ENCODE measurements at places on chromosomes 13 and 19. TPM values are rescaled to one million over a fixed set of nuclear protein-coding genes. Genes with fewer than 3 reads are reported as not detected.

DNA sequence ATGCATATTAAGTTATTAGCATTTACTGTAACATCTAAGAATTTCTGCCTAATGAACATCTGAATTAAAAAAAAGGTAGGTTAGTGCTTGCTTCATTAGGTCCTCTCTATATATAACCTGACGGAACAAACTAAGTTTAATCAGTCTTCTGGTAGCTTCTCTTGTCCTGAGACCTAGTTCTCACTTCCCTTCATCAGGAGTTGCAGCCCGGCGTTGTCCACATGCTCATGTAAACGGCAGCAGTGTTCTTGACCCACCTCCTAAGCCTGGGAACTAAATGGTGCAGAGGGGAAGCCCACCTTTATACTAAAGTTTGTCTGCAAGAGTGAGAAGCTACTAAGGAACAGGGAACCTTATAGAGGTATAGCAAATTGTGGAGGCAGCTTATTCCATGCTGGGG lies 31.9 kb upstream of the CPB2 start:
- DNase-seq = no peak

DNA sequence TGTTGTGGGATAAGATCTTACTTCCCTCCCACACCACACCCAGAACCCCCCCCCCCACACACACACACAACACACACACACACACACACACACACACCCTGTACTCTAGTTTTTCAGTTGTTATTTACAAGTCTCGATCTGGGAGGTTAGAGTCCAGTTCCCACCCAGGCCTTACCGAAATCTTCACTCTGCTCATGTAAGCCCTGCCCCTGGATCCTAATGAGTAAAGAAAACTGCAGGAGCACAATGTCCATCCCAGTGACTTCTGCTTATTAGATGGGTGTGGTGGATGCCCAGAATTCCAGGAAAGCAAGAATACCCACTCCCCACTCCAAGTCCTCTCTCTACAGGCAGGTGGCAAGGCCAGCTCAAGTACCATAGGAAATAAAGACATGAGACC lies 23.0 kb downstream of the STARD13 start:
- no peak for DNase-seq

CRB3 gene
- total RNA-seq = not detected

LILRA2 gene
- 5.3 TPM for total RNA-seq

IER2 gene
- total RNA-seq = 102 TPM

ZIK1 gene
- total RNA-seq = 4.9 TPM

- peak; percentile 40 for DNase-seq
Measured at GRCh38 chr19:33815380-33816340, 19.0 kb downstream of the KCTD15 start.

RPS16 gene
- total RNA-seq = 1,367 TPM

SIGLEC12 gene
- total RNA-seq = not detected

DNA sequence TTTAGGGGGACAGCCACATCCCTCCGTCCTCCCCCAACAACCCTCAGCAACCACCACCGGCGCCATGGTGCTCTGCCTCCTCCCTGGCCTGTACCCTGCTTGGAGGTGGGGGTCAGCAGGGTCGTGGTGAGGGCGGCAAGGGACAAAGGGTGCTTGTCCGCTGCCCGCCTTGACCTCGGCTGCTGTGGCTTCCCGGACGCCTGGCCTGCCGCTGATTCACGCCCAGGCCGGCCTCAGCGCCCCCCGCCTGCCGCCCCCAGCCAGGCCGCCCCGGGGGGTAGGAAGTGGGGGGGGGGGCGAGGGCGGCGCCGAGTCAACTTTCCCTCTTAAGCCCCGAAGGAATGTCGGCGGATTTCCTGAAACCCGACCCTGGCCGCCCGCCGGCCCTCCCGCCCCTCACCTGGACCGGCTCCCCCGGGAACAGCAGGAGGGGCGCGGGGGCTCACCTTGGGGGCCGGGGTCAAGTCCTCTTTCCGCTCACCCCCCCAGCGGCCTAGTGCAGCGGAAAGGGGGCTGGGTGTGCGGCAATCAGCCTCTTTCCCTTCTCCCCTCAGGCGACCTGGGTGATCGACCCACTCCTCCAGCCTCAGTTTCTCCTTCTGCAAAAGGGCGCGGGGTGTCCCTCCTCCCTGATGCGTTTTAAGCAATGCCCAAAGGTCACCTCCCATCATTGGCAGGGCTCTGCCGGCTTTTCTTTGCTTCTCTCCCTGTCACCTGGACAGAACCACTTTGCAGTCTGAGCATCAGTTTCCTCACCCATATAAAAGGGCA lies 1.9 kb upstream of the TMEM59L start:
- DNase-seq = no peak

LYPD3 gene
- total RNA-seq = 1.6 TPM

DNA sequence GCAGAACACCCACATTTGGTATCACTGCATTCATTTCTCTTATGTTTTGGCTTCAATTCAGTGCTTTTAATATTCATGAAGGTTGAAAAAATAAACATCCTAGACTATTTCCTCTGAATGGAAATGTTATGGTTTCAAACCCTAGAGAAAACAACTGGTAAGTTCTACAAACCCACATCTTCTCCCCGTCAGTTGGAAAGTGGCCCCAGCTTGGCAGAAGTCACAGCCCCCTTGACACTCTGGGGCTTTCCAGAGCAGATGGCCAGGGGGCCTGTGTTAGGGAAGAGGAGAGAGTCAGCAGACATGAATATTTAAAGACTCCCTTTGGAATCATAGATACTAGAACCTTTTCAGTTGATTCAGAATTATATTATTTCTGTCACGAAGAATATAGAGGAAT lies 123.9 kb downstream of the SHISA2 start:
- no peak for DNase-seq

PRR36 gene
- 0.09 TPM for total RNA-seq

DNA sequence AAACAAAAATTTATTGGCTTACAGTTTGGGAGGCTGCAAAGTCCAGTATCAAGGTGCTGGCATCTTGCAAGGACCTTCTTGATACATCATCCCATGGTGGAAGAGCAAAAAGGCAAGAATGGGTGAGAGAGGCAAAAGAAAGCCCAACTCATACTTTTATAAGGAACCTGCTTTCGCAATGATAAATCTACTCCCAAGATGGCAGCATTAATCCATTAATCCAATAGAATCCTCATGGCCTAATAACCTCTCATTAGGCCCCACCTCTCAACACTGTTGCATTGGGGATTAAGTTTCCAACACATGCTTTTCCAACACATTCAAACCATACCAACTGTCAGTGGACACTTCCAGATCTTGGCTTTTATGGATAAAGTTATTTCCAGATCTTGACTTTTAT lies 48.7 kb upstream of the ZNF507 start:
- DNase-seq = no peak

DNA sequence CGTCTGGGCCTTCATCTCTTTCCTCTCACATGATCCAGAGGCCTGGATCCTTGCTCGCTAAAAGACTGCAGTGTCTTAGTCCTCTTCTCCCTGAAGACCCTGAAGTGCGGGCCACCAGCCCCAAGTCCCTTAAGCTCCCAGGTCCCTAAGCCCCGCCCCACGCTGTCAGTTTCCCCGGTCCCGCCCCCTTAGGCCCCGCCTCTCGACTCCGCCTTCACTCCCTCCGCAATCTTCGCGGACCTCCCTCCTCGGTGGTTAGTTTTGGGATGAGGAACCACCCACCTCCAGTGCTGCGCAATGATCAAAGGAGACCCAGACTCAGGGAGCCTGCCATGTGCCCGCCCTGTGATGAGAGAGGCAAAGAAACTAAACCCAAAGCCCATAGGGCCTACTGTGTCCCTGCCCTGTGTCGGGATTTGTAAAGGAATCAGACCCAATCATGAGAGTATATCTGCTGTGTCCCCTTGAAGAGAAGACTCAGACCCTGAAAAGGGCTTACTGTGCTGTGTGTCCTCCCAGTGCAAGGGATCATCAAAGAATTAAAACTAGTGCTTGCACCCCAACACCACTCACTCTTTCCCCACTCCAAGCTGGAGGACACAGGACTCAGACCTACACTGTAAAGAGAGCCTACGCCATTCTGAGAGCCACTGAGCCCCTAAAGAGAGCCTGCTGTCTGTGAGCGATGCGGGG lies 3.0 kb upstream of the COX6B1 start:
- DNase-seq = peak; percentile 95

- peak; percentile 82 for DNase-seq
Measured at GRCh38 chr19:3576696-3577443, 4.1 kb downstream of the HMG20B start.

DNA sequence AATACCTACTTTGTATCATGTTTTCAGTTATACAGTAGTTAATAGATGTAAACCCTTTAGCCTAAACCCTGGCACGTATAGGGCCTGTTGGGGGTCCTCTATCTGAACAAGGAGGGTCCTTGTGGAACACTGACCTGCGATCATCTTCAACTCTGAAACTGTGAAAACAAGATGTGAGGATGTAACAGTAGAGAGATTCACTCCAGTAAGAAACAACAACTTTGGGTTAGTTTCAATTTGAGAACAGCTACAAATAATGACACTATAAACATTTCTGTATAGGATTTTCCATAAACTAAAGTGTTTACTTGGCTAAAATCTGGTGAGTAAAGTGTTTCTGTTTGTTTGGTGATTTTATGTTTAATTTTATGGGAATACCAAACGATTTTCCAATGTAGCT lies 2.1 kb downstream of the CLC start:
- no peak for DNase-seq

- no peak for DNase-seq
Measured at GRCh38 chr19:41478171-41478570, 35.2 kb downstream of the ERICH4 start.

DNA sequence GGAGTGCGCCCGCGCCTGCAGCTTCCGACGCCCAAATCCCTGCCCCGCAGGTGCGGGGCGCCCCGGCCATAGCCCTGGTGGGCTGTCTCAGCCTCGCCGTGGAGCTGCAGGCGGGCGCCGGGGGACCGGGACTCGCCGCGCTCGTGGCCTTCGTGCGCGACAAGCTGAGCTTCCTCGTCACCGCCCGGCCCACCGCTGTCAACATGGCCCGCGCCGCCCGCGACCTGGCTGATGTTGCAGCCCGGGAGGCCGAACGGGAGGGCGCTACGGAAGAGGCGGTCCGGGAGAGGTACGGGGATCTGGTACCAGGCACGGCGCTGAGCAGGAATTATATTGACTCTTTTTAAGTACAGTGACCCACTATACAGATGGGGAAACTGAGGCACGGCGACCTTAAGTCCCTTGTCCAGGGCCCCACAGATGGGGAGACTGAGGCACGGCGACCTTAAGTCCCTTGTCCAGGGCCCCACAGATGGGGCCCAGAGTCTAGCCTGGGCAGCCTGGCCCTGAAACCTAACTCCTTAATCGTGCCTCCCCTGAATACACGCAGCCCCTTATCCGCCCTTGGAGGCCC lies 586 bp downstream of the MRI1 start:
- no peak for DNase-seq

GRCh38 chr13:25920277-25920676 lies 131.5 kb downstream of the SHISA2 start:
- DNase-seq = no peak

DNA sequence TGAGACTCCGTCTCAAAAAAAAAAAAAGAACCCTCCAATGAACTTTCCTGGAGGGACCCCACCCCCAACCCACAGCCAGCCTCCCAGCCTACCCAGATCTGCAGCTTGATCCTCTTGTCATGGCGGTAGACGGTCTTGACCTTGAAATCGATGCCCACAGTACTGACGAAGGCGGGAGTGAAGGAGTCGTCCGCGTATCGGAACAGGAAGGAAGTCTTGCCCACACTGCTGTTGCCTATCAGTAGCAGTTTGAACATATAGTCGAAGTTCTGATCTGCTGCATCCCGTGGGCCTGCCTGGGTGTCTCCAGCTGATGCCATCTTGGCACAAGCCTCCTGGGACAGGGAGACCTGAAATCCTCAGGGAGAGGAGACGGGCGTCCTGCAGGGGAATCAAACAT lies 2.4 kb downstream of the RAB3D start:
- DNase-seq = no peak

DNA sequence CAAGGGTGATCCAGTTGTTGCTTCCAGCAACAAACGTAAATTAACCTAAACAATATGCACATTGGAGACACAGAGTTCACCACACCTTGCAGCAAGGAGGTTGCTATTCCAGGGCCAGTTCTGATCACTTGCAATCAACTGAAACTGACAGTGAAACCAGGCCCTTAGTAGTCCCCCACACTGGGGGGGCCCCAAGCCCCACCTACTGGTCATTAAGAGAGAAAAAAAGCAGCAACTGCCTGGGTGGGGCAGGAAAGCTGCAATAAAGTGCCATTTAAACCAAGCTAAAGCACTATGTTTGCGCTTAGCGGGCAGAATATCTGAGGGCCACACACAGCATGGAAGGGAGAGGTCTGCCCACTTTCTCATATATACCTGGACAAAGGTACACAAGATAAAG lies 51.5 kb downstream of the ATP7B start:
- DNase-seq = no peak

COQ8B gene
- total RNA-seq = 45.4 TPM

TARM1 gene
- not detected for total RNA-seq

- no peak for DNase-seq
Measured at GRCh38 chr13:101751488-101751887, 299.0 kb downstream of the ITGBL1 start.

GRCh38 chr19:8423817-8424223 lies 10.7 kb downstream of the MARCHF2 start:
- peak; percentile 96 for DNase-seq

GRCh38 chr13:43135516-43135915 lies 112.1 kb downstream of the DNAJC15 start:
- DNase-seq = no peak

GRCh38 chr13:29435125-29435911 lies 160.2 kb downstream of the SLC7A1 start:
- DNase-seq = no peak

- no peak for DNase-seq
Measured at GRCh38 chr19:5356918-5357317, 16.3 kb upstream of the PTPRS start.

MYO16 gene
- 0.27 TPM for total RNA-seq
